ENCODE measurements at places on chromosomes 2 and 18.
A peak's percentile ranks its signal among the peaks of the same experiment; 100 is the strongest.

DNA sequence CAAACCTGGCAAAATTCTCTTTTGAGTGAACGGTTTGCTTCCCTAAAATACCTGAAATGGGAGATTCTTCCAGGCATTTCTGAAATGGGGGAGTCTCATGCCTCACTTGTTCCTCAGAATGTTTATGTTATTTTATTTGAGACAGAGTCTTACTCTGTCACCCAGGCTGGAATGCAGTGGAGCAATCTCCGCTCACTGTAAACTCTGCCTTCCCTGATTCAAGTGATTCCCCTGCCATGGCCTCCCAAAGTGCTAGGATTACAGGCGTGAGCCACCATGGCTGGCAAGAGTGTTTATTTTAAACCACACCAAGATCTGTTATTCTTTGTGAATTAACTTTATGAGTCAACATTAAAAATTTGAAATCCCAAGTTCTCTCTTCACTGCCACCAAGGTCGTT is 6.4 kb upstream of the FHL2 start:
- DNase-seq, result no peak

GRCh38 chr2:206173147-206173546 is 13.5 kb downstream of the EEF1B2 start:
- DNase-seq, result no peak

DNA sequence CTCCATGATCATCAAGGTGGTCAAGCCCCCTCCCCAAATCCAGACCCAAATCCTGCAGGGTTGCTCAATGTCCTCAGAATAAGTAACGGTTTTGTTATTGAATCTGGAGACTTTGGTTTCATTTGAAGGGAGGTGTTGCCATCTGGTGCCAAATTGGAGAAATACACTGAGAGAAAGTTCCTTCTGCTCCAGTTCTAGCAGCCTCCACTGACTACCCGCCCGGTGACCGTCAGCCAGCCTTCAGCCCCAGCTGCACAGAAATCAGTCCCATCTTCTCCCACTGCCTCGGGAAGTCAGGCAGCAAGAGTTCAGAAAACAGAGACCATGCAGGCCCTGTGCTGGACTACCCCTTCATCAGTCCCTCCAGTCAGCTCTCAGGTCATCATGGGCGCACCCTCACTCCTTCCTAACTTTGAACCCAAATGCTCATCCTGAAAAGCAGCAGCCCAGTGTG is 38.7 kb downstream of the PKDCC start:
- peak; percentile 17 for DNase-seq

- no peak for DNase-seq
Observed at GRCh38 chr2:119377993-119378345, 11.2 kb downstream of the DBI start.

- DNase-seq, result no peak
Observed at GRCh38 chr2:60980071-60980815, 37.3 kb upstream of the PEX13 start.

- DNase-seq, result no peak
Observed at GRCh38 chr2:195628666-195629065, 28.4 kb upstream of the SLC39A10 start.
